ENCODE measurements at places on chromosomes 5 and 9. TPM values are rescaled to one million over a fixed set of nuclear protein-coding genes. Genes with fewer than 3 reads are reported as not detected.

DNA sequence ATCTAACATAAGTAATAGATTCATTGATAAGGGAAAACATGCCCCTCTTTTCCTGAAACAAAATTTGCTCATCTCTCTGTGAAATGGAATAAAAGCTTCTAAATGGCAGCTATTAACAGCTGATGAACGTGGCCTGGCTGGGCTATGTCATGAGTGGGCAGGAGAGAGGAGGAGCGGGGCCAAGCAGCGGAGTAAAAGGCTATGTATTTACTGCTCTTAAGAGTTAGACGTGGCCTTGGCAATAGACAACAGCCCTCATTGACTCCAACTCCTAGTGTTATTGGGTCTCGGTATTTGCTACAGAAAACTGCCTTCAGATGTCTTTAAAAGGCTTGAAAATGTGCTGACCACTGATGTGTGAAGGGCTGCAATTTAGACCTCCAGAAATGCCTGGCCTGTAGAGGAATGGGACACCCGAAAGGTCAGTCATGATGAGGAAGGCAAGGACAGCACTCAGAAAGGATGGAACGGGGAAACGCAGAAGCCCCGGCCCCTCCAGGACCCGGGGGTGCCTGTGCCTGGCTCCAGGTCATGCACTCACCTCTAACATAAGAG, 116.8 kb downstream of the PDZD2 start:
- DNase-seq = no peak

DNA sequence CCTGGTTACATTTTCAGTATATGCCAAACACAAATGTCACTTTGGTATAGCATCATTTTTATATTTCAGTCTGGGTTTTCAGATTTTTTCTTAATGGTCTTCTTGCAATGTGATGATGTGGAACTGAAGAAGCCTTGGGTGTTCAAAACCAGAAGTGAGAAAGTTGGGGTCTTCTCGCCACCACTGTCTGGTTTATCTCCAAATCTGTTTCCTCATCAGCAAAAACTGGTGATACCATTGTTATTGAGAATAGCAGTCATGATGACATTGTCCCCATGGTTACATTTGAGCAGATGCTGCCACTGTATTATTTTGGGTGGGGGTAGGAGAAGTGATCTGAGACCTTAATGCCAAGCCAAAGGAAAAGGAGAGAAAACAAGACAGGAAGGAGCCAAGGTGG, 85.9 kb upstream of the MAP3K1 start:
- no peak for DNase-seq

DNA sequence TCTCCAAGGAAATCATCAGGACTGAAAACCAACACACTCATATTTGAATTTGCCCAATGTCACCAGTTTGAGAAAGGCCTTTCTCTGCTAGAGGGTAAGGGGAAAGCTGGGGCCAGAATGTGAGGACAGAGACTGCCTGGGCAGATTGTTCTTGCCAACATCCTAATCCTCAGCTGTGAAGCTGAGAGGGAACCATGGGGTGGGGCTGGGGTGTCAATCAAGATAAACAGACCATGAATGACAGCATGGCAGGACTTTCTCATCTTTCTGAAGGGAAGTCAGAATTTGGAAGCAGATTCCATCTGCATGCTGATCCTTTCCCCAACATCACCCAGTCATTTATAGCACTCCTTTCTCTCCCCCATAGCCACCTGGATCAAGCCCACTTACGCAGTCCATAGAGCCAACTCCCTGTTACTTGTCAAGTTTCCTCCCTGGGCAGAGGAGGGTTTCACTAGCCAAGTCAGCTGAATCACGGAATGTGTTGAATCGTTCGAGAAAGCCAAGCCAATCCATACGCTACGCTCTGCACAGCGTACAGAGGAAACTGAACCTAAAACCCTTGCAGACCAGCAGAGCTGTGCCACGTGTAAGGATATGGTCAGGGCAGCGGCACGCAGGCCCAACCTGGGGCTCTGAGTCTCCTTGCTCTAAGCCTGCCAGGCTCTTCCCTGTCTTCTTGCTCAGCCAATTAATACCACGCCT, 14.9 kb downstream of the GLDC start:
- no peak for DNase-seq

DNA sequence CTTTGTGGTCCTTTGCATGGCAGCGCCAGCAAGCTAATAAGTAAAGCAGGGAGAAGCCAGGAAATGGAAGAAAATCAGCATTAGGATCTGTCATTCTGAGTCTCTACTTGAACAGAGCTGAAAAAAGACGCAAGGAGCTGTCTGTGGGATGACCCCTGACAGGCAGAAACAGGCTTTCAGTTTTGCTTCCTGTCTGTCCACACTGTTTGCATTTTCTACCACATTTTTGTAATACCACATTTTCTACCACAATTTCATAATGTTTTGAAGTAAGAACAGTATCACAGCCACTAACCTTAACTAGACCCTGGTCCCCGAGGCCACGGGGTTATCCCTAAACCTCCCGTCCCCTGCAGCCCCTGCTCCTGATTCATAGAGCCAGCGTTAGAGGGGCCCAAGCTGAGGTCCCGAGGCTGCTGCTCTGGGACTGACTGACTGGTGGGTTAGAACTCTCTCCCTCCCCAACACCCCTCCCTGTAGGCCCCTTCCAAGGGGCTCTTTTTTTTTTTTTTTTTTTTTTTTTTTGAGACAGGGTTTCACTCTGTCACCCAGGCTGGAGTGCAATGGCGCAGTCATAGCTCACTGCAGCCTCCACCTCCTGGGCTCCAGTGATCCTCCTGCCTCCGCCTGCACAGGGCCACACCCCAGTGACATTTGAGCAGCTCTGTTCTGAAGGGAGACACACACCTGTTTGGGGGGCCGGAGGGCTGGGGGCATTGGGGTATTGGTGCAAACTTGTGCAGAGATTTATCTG, 4.0 kb upstream of the CLIC3 start:
- no peak for DNase-seq

DNA sequence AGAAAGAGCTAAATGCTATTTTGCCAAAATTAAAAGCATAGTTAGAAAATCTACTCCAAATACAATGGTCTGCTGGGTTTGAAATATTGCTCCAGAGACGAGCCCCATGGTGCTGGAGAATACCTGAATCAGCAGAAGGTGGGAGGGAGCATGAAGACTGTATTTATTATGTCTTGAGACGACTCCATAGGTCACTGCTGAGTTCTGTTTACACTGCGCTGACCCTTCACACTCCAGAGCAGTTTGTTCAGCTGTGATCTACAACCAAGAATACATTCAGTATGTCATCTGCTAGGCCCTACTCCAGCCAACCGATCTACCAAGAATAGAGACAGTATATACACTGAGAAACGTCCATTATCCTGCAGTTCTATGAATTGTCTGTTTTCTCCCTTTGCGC, 150.5 kb downstream of the TLE1 start:
- no peak for DNase-seq

GRCh38 chr5:83562791-83563557, 91.4 kb downstream of the VCAN start:
- DNase-seq = no peak

Gene FOXD4L4
- not detected for polyA plus RNA-seq

Gene GNPDA1
- polyA plus RNA-seq = 61.7 TPM

Gene PCDHGC5
- 0.24 TPM for polyA plus RNA-seq

Gene SLC45A2
- polyA plus RNA-seq = 0.47 TPM

Gene ACOT12
- polyA plus RNA-seq = 0.60 TPM

Gene SLC23A1
- polyA plus RNA-seq = 7.7 TPM

Data from left renal pelvis (tissue), 4 donors.